ENCODE measurements at places on chromosomes 5 and 9.

- DNase-seq: no peak
Measured at GRCh38 chr5:75235711-75236110, 967 bp downstream of the ANKRD31 start.

GRCh38 chr9:122032346-122032745 lies 60.8 kb downstream of the TTLL11 start:
- DNase-seq: no peak

- DNase-seq: no peak
Measured at GRCh38 chr5:161720460-161720859, 34.9 kb downstream of the GABRA6 start.

- DNase-seq: no peak
Measured at GRCh38 chr5:143506836-143507552, 103.5 kb upstream of the NR3C1 start.

DNA sequence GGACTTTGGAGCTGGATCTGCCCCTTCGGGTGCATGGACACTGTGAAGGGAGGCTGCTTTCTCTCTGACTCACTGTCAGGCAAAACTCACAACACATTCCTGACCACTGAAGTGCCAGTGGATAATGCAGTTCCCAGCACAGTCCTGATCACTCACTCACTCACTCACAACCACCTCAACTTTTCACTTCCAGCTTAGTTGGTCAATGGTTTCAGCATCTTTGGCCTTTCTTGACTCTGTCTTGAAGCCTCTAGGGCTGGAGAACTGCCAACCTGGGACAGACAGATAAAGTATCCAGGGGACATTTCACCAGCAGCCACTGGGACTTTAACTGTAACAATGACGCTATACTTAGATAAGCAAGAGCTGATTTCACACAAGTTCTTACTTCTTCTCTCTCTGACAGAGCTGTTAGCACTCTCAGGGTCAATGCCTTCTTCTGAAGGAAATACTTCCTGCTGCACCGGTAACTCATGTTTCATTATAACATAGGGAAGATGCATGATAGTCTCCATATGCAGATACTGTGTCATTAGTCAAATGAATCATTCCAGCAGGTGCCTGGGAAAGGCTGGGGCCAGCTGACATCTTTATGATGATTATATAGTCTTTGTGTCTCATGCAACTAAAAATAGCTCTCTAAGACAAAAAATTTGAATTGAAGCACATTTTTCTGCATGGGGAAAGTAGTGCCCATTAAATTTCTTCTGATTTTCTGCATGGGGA lies 499.0 kb downstream of the SEMA5A start:
- DNase-seq: no peak

GRCh38 chr9:76603448-76603895 lies 144.5 kb downstream of the GCNT1 start:
- no peak for DNase-seq

DNA sequence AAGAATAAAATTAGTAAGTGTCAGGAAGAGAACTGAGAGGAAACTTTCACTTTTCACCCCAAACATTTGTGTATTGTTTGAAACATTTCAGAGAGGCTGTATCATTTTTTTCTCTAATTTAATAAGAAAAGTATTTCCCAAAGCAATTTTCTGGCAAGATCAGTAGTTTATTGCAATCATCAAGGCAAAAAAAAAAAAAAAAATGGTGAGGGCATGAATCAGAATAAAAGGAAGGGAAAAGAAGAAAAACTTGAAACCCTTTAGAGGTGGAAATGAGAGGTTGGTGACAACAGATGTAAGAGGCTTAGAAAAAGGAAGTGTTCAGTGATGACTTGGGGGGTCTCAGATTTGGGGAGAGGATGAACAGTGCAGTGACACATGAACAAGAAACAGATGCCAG lies 13.3 kb downstream of the SHC3 start:
- no peak for DNase-seq

- DNase-seq: no peak
Measured at GRCh38 chr5:126656401-126657007, 55.8 kb downstream of the PHAX start.

GRCh38 chr9:92564504-92564903 lies 28.7 kb upstream of the ECM2 start:
- no peak for DNase-seq

- DNase-seq: peak; percentile 94
Measured at GRCh38 chr5:74684900-74685851, at the start of gene HEXB. HEXB (plus strand) TSS chr5:74685233; CDS start chr5:74685261, 28 bp downstream.

- no peak for DNase-seq
Measured at GRCh38 chr5:157046041-157046440, 12.9 kb downstream of the HAVCR1 start.

DNA sequence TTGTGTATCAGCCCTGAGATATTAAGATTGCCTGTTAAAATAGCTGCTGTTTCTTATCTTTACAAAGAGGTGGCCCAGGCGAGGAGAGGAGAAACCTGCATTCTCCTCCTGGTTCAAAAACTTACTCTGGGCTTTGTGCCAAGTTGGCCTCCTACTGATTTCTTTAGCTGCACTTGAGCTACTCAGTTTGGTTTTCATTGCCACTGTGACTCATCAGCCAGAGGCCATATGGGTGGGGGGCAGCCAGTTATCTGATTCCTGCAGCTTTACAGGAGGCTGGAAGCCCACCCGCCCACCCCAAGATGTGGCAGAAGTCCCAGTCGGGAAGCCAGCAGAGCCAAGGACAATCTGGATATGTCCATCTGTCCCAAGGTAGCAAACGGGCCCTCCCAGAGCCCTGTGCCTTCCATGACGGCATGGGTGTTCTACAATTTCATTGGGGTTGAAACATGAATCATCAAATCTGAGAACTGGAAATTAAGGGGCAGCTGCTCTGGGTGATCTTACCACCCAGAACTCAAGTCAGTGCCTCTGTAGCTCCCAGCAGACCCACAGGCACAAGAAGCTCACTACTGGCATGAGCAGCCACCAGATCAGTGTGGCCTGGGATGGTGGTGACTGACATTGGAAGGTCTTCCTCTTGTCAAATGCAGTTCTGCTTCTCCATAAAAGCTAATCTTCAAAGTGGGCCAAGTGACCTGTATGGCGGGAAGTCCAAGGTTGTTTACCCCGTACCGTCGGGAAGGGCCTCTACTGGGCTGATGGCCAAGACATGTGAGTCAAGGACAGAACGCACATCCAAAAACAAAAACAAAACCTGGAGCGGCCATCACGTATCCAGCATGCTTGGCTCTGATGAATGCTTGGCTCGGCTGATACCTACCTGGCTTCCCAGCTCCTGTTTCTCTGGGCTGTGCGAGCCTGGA lies 15.6 kb downstream of the FCN2 start:
- DNase-seq: no peak

GRCh38 chr5:135218486-135218755 lies 180.6 kb downstream of the MACROH2A1 start:
- DNase-seq: peak; percentile 10

GRCh38 chr9:2461892-2462291 lies 159.7 kb upstream of the VLDLR start:
- no peak for DNase-seq

DNA sequence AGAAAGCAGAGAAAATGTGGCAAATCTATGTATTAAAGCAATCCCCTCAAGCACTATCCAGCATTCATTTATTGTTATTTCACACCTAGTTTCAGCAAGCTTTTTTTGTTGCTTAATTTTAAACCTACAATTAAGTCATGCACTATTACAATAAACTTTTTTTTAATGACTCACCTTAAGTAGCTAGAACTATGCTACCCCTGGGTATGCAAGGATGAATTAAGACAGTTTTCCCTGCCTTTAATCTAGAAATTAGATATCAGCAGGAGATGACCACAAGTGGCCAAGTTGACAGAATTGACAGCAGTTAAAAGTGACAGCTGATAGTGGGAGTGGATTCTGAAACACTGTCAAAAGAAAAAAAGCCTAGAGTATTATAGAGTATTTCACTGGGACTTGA lies 20.0 kb downstream of the ITGA1 start:
- DNase-seq: no peak

- DNase-seq: no peak
Measured at GRCh38 chr5:172679628-172680212, 38.7 kb downstream of the NEURL1B start.

GRCh38 chr9:33813712-33814641 lies 3.0 kb upstream of the UBE2R2 start:
- no peak for DNase-seq

DNA sequence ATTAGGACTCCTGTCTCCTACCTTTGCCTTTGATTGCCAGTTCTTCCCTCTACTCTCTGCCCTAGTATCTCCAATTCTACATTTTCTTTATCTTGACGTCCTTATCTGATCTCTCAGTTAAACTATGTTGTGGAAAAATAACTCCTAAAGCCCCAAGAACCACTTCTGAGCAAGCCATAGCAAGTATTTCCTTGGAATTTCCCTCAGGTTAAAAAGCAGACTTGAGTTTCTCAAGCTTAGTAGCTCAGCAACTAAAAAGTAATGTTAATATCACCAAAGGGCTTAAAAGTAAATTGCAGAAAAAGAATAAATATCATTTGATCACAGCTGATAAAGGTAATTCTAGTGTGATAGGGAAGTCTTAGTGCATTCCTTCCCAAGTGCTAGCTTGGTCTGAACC lies 13.2 kb upstream of the HSPB3 start:
- no peak for DNase-seq

DNA sequence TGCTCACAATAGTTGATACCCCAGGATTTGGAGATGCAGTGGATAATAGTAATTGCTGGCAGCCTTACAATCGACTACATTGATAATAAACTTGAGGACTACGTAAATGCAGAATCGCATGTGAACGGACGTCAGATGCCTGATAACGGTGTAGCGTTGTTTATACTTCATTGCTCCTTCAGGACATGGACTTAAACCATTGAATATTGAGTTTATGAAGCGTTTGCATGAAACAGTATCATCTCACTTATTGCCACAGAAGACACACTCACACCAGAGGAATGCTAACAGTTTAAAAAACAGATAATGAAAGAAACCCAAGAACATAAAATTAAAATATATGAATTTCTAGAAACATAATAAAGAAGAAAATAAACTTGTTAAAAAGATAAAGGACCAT lies 101.6 kb downstream of the GABBR2 start:
- DNase-seq: no peak

GRCh38 chr5:78399116-78399515 lies 38.7 kb downstream of the SCAMP1 start:
- DNase-seq: no peak

GRCh38 chr5:169988206-169988605 lies 7.9 kb upstream of the INSYN2B start:
- no peak for DNase-seq

DNA sequence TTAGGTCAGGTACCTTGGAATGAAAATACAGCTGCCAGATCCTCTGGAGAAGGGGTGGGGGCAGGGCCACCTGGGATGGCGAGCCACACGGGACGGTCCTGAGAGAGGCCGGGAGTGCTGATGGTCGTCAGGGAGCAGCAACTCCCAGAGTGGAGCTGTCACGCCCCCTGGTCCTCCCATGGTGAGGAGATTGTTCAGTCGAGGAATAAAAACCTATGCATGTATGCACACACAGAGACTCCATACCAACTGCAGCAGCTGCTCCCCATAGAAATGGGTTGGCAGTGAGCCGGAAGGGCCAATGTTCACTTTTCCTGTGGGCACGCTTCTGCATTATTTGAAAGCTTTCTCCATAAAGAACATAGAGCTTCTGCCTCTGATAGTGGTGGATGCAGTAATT lies 45.2 kb upstream of the SEMA4D start:
- DNase-seq: no peak

- DNase-seq: no peak
Measured at GRCh38 chr5:173498286-173498685, 118.2 kb downstream of the BOD1 start.

DNA sequence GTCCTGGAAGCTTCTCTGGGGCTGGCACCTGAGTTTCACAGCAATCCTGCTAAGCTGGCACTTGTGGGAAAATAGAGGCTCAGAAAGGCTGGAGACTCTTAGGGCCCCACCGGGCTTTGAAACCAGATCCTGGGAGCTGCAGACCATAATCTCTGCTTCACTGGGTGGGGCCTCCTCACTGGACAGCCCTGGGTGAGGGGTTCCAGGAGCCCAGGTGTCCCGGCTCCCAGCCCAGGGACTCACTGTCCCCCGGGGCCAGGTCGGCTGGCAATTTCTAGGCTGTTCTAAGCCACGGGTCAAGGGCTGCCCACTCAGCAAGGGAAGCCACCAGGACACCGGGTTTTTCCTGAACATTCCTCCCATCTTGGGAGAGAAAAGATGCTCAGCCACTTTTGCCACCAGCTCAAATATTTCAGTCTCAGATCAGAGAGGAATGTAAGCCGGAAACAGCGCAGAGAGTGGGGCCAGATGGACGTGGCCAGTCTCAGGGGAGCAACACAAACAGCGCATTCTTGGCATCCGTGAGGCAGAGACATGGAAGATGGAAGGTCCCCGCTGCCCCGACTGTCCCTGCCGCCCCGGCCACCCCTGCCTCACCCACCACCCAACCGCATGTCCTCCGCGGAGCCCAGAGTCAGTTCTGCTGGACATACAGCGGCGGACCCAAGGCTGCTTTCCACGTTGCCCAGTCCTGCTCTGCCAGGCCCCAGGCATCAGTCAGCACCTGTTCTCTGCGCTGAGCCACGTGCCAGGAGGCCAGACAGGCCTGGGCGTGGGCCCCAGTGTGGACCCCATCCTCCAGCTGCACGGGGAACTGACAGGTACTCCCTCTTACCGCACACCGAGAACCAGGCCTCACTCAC lies 72.6 kb downstream of the VAV2 start:
- DNase-seq: no peak

DNA sequence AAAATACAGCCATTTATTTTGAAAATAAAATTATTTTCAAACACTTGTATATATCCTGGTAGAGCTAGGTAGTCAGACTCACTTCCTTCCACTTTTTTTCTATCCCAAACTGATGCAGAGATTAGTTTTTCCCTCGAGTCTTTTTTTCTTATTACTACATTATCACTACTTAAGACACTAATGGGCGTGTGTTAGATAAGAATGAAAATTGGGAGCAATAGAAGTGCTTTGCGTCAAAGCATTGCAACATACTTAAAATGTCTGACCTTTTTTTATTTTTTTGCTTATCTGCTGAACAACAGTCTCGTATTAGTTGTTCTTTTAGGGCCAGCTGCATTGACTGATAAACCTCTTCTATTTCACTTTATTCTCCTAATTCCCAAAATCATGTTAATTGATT lies 1278.7 kb downstream of the CDH12 start:
- no peak for DNase-seq

- DNase-seq: no peak
Measured at GRCh38 chr5:110790673-110791072, 51.9 kb downstream of the SLC25A46 start.

GRCh38 chr5:148853868-148854267 lies 27.5 kb downstream of the ADRB2 start:
- no peak for DNase-seq

DNA sequence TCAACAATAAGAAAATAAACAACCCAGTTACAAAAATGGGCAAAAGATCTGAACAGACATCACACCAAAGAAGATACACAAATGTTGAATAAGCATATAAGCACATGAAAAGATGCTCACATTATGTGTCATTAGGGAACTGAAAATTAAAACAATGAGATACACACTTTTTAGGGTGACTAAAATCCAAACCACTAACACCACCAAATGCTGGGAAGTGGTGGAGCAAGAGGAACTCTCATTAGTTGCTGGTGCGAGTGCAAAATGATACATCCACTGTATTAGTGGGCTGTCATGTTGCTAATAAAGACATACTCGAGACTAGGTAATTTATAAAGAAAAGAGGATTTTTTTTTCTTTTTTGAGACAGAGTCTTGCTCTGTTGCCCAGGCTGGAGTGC lies 329.1 kb downstream of the TMEM38B start:
- DNase-seq: no peak

GRCh38 chr9:133962341-133962740 lies 29.8 kb downstream of the VAV2 start:
- no peak for DNase-seq

All from H9 (cell line).